Forelimb muscle (tissue), 1 donor: ENCODE measurements at places on chromosomes 12 and 14. TPM values are rescaled to one million over a fixed set of nuclear protein-coding genes. Genes with fewer than 3 reads are reported as not detected.

Gene RASSF9
- polyA plus RNA-seq = 2.5 TPM

Gene ARHGEF40
- polyA plus RNA-seq = 64.8 TPM

Gene PIK3C2G
- polyA plus RNA-seq = 0.08 TPM

GRCh38 chr12:54040148-54040494 lies 7.3 kb downstream of the HOXC5 start:
- no peak for DNase-seq

GRCh38 chr12:48803675-48804074 lies 14.6 kb upstream of the CACNB3 start:
- no peak for DNase-seq

- DNase-seq = no peak
Observed at GRCh38 chr14:102222009-102222575, 82.4 kb downstream of the WDR20 start.

- DNase-seq = no peak
Observed at GRCh38 chr14:99686557-99687283, 2.6 kb downstream of the CYP46A1 start.
